CD4-positive, alpha-beta T cell treated with Interleukin-6 at 100 ng/mL for 8 hours (primary cell): ENCODE measurements at places on chromosomes 12 and 14.

DNA sequence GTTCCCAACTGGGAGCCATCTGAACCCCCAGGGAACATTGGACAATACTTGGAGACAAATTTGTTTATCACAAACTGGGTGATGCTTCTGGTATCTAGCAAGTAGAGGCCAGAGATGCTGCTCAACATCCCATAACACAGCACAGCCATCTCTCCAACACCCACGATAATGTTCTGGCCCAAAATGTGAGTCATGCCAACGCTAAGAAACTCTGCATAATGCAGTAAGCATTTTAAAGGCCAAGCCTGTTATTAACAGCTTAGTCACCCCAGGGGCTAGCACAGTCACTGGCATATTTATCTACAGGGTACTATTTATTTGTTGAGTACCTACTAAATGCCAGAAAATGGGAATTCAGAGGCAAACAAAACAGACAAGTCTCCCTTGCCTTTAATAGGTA lies 873.1 kb upstream of the TMEM132C start:
- no peak for DNase-seq

DNA sequence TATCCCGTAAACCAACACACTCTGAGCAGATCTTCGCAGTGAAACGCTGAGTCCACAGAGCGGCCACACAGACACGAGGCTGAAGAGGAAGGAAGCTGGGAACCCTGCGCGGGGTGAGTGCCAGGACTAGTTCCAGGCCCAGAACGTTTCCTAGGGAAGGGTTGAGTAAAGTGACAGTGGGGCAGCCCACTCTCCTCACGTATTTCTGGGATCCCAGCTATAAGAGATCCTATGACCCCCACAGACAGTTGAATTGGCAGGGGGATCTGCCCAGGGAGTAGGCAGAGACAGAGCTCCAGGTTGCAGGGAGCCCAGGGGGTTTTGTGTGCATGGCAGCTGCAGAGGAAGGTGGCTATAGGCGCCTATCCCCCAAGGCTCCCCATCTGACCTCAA lies 51.1 kb downstream of the GTF2A1 start:
- peak; percentile 3 for DNase-seq

GRCh38 chr12:113970211-113970610 lies 4.1 kb upstream of the RBM19 start:
- no peak for DNase-seq

DNA sequence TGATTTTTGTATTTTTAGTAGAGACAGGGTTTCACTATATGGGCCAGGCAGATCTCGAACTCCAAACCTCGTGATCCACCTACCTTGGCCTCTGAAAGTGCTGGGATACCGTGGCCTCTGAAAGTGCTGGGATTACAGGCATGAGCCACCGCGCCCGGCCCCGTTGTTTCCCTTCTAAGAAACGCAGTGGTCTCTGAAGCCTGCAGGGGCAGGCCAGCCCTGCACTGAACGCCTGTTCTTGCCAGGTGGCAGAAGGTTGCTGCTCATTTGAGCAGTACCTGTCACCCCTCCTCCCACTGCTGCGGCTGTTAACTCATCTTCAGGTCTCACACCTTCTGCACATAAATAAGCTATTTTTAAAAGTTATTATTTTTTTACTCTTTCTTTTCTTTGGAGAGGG lies 24.3 kb downstream of the GPRC5A start:
- DNase-seq = no peak

GRCh38 chr14:65156568-65157366 lies 54.5 kb upstream of the MAX start:
- no peak for DNase-seq
